Activated naive CD4-positive, alpha-beta T cell (primary cell): ENCODE measurements at places on chromosomes 2 and 18.

DNA sequence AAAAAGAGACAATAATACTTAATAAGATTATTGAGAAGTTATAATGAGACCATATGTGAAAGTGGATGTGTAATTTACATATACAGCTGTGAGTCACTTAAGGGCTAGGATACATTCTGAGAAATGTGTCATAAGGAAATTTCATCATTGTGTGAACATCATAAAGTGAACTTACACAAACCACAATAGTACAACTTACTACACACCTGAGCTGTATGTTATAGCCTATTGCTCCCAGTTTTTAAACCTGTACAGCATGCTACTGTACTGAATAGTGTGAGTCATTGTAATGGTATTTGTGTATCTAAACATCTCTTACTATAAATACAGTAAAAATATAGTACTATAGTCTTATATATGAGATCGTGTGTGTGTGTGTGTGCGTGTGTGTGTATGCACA is 1420.3 kb upstream of the PIK3C3 start:
- no peak for DNase-seq

GRCh38 chr2:168796583-168797285 is 5.7 kb upstream of the NOSTRIN start:
- DNase-seq, result no peak

- no peak for DNase-seq
These were observed 227.6 kb upstream of the SMAD7 start for GRCh38 chr18:49178321-49178720.

DNA sequence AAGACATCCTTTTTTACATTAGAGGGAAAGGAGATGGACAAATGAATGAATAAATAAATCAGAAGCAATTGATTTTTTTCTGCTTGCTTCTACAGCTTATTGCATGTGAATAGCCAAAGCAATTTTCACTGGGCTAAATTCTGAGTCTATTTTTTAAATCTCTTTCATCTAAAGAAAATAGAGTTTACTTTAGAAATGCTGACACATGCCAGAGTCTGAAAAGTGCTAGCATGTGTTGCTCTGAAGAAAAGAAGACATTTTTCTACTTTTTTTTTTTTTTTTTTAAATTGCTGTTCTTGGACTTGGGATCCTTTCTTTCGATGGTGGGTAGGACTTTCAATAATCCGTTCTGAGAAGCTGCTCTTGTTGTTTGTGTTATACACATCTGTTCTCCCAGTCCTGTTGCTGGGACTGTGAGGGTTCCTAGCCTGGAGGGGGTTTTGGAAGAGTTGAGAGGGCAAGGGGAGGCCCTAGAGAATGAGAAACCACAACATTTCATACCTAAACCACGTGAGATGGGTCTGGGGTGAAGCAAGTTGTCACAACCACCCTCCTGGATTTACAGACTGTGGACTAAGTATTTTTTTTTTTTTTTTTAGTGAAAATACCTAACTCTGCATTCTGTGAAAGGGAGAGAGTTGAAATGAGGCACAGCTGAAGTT is 193.5 kb downstream of the PRKCE start:
- DNase-seq, result no peak

DNA sequence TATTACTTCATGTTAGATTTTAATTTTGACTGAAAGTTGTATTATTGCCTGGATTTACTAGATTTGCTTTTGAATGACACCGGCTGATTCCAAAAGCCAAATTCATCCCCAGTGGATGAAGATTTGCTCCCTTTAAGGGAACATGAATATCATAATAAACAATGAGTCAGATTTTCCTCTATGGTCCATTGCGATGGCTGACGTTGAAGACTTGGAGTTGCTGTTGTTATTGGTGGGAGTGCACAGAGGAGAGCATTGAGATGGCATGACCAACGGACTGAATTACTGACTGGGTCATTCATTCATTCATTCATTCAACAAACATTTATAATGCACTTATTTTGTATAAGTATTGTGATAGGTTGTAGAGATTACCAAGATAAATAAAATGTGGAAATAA is 33.4 kb upstream of the LYPD1 start:
- no peak for DNase-seq

- no peak for DNase-seq
These were observed 29.5 kb upstream of the MEIS1 start for GRCh38 chr2:66405473-66405872.

DNA sequence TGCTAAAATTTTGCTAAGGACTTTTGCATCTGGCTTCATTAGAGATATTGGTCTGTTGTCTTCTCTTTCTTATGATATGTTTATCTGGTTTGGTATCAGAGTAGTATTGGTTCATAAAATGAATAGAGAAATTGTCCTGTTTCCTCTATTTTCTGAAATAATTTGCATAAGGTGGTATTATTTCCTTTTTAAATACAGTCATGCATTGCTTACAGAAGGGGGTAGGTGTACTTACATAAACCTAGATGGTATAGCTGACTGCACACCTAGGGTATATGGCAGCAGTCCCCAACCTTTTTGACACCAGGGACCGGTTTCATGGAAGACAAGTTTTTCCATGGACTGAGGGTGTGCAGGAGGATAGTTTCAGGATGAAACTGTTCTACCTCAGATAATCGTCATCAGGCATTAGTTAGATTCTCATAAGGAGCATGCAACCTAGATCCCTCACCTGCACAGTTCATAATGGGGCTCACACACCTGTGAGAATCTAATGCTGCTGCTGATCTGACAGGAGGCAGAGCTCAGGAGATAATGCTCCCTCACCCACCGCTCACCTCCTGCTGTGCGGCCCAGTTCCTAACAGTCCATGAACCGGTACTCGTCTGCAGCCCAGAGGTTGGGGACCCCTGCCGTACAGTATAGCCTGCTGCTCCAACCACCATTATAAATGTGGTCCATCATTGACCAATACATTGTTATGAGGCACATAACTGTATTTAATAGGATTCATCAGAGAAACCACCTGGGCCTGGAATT is 189.2 kb downstream of the FAM210A start:
- DNase-seq, result no peak

GRCh38 chr18:62064361-62064760 is 122.5 kb downstream of the PIGN start:
- DNase-seq, result no peak
